ENCODE measurements at places on chromosomes 2 and 18.

DNA sequence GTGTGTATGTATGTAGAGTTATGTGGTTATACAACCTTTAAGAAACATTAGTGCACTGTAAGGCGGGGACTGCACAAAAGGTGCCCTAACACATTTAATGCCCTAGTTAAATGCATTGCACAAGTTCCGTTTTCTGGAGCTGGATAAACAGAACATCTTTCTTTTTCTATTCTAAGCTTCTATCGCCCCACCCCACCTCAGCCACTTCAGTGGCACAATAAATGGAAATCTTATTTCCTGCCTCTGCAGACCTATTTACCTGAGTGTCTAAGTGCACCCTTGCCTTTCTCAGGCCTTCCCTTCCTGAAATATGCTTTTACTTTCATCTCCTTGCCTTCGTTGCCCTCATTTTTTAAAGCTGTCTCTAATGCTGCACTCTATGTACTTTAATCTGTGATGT is 123.5 kb downstream of the TANC1 start:
- no peak for DNase-seq

- DNase-seq, result peak; percentile 82
Measured at GRCh38 chr2:96507957-96508520, 2.9 kb upstream of the NEURL3 start.

- no peak for DNase-seq
Measured at GRCh38 chr2:204023088-204023487, 86.5 kb downstream of the ICOS start.

- no peak for DNase-seq
Measured at GRCh38 chr2:19353721-19354050, 4.7 kb downstream of the OSR1 start.

- no peak for DNase-seq
Measured at GRCh38 chr2:223925106-223925505, 20.0 kb downstream of the WDFY1 start.

GRCh38 chr2:2806711-2807110 is 475.6 kb upstream of the MYT1L start:
- DNase-seq, result no peak

- DNase-seq, result no peak
Measured at GRCh38 chr2:105249891-105250290, 8.3 kb downstream of the GPR45 start.
